ENCODE measurements at places on chromosomes 3 and 15. TPM values are rescaled to one million over a fixed set of nuclear protein-coding genes. Genes with fewer than 3 reads are reported as not detected.
A peak's percentile ranks its signal among the peaks of the same experiment; 100 is the strongest.

The HYAL3 gene
- 6.6 TPM for total RNA-seq

The MNS1 gene
- 0.08 TPM for total RNA-seq

The ZSCAN2 gene
- total RNA-seq: 6.9 TPM

The CCR8 gene
- total RNA-seq: not detected

The GRAMD2A gene
- total RNA-seq: not detected

The C3orf62 gene
- 1.9 TPM for total RNA-seq

The VEPH1 gene
- 0.65 TPM for total RNA-seq

The EIF4A2 gene
- total RNA-seq: 255 TPM

DNA sequence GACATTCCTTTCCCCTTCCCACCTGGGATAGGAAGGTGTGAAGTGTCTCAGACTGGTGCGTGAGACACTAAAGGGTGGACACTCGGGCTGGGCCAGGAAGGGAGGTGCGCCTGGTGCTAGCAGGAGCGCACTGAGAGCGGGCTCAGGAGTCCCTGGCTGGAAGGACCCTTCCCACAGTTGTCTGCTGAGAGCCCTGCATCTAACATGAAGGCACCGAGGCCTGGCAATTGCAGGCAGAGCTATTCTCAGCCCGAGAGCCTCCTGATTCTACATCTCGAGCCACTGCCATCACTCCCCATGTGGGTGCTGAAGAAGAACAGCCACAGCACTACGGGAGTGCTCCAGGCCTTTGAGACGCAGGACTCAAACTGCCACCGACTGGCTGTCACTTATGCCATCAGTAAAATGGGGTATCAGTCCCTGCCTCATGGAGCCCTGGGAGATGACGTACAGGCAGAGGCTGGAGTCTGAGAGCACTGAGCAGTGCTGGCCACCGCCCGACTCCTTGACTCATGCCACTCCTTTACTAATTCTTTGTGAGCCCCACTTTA is 159.4 kb downstream of the KLF13 start:
- DNase-seq: peak; percentile 28

- no peak for DNase-seq
Observed at GRCh38 chr15:25397100-25397499, 41.7 kb downstream of the UBE3A start.

DNA sequence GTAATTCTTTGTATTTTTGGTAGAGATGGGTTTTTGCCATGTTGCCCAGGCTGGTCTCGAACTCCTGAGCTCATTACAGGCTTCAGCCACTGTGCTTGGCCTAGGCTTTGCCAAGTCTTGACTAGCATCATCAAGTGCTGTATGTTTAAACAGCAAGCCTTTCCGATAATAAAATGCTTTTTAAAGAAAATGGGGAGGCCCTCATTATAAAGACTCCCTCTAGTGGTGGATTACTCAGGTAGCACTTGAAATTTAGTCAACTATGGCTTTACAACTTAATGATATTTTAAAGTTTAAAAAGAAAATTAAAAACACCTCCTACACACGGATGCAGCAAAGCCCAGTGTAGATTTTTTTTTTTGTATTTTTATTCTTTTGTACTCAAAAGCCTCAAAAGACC is 213.6 kb downstream of the GAP43 start:
- DNase-seq: no peak

DNA sequence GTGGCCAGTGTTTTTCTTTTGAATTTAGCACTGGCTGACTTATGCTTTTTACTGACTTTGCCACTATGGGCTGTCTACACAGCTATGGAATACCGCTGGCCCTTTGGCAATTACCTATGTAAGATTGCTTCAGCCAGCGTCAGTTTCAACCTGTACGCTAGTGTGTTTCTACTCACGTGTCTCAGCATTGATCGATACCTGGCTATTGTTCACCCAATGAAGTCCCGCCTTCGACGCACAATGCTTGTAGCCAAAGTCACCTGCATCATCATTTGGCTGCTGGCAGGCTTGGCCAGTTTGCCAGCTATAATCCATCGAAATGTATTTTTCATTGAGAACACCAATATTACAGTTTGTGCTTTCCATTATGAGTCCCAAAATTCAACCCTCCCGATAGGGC is 43.5 kb downstream of the AGTR1 start:
- DNase-seq: no peak

DNA sequence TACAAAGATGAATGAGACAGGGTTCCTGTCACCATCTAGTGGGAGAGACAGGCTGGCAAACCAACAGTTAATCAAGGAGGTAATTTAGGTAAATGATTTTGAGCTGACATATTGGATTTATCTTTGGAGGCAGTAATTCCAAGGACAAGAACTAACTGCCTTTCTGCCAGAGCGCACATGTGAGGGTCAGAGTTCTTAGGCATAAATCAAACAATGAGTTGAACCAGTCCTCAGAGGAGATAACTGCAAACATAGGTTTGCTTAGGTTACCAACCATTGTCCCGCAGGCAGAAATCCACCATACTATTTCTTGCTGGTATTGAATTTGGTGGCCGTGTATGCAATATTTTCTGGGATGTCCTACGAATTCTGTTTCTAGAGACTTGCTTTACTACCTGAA is 14.2 kb upstream of the PPP1R2 start:
- no peak for DNase-seq

DNA sequence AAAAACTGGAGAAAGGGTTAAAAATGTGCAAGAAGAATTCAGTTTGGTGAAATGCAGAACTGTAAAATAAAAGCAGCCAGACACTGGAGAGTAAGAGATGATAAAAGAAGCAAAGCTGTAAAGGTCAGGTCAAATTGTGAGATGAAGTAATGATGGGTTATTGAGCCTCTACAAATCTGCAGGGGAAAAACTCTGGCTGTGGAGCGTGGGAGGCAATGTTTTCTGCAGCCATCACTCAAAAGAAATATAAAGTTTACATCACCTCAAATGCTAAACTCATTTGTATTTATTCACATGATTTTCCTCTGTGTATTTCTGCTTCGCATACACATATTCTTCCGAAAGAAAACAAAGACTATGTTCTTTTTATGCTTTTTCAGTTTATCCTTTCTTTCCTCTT is 158.8 kb upstream of the GPR149 start:
- no peak for DNase-seq

GRCh38 chr3:48536116-48536515 is 20.5 kb downstream of the PFKFB4 start:
- DNase-seq: no peak

- no peak for DNase-seq
Observed at GRCh38 chr3:139182143-139182542, 137.5 kb upstream of the PRR23C start.

DNA sequence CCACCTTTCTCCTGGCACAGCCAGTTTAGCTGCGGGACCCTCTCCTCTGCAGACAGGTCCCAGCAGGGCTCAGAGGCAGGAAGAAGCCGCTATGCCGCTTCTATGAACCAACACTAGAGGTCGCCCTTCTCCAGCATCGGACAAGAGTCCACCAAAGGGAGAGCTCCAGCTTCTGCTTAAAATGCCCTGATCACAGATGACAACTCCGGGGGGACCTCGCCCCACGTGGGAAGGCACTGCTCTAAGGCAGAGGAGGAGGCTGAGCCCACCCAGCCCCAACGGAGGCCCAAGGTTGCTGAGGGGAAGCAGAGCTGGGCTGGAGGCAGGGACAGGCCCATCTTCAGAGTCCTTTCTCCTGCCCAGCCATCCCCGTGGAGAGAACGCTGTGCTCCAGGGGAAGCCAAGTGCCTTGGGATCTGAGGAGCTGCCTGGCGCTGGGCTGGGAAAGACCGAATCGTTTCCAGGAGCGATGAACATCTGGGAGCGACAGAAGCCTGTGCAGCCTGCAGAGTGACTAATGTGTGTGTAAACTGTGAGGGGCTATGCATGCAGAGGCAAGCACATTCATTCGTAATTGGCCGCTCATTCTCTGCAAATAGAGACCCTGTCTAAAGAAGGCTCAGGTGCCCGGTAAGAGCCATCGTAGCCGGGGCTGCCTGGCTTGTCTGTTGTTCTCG is 43.5 kb upstream of the BDH1 start:
- peak; percentile 80 for DNase-seq

DNA sequence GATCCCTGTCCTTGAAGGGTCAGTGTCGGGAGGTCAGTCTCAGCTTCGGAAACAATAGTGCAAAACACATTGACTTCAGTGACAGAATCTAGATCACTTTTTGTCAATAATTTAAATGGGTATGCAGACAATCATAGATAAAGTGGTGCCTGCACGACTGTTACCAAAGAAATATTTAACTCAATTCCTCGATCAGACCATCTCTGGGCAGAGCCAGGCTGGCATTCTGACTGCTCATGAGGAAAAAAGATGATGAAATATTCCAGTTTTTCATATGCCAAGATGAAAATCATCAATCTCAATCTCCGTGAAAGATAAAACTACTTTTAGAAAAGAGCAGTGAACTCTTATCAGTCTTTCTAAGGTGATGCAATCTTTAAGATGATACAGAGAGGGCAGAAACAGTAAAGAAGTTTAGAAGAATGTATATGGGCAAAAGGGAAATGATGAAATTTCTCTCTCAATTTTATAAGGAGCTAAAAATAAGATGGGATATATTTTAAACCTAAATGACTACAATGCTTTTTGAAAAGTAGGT is 169.9 kb downstream of the WDR72 start:
- DNase-seq: no peak

GRCh38 chr3:39804951-39805350 is 4.5 kb upstream of the MYRIP start:
- no peak for DNase-seq

DNA sequence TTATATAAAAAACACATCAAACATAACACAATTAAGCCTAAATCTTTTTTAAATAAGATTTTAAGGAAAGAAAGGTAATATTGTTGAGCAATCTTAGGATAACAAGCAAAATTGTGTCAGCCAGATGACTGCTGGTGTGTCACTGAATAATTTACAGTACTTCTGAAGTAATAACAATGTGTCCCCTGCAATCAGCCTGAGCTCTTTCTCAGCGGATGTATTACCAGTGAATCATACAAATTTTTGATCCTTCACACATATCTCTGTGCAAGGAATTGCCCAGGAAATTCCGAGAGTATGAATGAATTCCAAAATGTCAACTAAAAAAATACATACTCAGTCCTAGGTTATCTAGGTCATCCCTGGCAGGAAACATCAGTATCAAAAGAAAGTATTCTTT is 76.6 kb upstream of the PTX3 start:
- no peak for DNase-seq

GRCh38 chr15:60620708-60621107 is 141.8 kb upstream of the ICE2 start:
- no peak for DNase-seq

DNA sequence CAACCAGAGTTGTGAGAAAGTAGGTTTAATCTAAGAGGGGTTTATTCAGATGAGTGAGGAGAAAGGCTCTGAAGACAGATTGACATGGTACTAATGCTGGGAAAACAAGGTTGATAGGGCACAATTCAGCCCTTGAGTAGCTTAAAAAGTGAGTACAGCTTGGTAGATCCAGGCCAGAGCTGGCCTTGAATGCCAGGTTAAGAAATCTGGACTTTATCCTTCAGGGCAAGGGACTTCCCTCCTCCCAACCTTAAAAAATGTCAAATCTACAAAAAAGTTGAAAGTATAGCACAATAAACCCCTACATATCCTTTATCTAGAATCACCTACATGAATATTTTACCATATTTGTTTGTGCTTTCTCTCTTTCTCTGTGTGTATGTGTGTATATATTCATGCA is 7.9 kb downstream of the TM4SF18 start:
- no peak for DNase-seq

GRCh38 chr3:128623762-128624176 is 26.8 kb downstream of the RPN1 start:
- DNase-seq: no peak

DNA sequence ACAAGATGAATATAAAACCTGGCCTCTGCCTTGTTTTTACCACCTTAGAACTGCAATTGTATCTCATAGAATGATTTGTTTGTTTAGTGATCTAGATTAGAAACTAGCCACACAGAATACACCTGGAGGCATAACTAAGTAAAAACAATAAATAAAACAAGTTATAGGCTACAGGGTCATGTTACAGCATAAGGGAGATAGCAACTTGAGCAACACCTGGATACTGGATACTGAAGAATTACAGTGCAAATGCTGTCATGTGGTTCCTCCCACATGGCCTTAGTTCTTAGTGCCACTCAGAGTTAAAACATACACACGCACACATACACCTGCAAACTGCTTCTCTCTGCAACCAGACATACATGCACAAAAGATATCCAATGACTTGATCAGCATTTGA is 563.4 kb upstream of the DPPA4 start:
- DNase-seq: no peak

DNA sequence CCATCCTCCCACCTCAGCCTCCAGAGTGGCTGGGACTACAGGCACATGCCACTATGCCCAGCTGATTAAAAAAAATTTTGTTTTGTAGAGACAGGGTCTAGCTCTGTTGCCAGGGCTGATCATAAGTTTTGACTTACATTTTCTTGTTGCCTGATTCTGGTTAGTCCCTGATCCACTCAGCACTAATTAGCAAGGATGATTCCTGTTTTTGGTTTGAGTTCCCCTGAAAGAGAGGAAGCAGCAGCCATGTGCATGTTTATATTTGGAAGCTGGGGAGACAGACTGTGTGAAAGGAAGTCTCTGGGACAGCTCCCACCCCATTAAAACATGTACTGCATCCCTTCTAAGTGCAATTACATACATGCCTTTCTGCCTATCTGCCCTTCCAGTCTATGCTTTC is 3.6 kb upstream of the NCK1 start:
- DNase-seq: no peak

DNA sequence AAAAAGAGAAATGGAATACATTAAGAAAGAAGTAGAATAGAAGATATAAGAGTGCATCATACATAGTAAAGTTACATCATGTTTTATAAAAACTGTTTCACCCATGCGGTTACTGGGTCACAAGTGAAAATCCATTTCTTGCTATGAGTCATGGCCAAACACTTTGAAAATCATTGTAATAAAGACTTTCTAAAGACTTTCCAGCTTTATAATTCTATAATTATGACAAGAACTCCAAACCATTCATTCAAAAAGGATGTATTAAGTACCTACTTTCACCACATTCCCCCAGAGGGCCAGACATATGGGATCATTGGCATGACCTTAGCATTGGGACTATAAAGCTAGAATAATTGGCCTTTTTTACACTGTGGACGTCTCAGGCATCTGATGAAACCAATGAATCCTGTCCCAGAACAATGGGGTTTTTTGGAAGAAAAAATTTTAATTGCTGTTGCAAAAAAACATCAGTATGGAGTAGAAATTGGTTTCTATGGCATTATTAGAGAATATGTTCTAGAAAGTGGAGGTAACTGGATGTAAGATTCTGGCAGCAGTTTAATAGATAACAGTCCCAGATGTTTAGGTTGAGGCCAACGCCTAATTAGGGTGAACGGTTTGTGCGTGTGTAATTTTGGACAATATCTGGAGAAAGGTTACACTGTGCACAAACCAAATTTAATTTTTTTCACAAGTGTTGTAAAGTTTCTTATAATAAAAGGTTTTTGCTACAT is 3.3 kb upstream of the SKIC8 start:
- DNase-seq: no peak

DNA sequence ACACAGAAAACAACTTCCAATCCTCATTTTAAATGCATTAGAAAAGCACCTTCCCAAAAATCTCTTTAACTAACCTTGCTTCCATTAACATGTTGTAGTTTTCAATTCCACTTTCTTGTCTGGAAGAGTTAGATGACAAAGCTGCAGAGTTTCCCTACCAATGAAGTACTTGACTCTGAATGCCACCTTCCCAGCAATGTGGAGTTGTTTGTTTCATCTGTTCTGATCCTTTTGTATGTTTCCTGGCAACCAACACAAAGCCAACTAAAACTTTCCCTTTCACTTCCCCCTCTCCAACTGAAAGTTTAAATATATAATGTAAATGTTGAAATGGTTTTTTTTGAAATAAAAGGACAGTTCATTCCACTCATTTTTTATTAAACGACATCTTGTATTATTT is at the start of gene WDR49:
WDR49 (minus strand) TSS at position 183 of the 400 bp plus-strand sequence. CDS start 517 bp downstream, outside the sequence.
- DNase-seq: no peak
